ENCODE measurements at places on chromosomes 3 and 15.

DNA sequence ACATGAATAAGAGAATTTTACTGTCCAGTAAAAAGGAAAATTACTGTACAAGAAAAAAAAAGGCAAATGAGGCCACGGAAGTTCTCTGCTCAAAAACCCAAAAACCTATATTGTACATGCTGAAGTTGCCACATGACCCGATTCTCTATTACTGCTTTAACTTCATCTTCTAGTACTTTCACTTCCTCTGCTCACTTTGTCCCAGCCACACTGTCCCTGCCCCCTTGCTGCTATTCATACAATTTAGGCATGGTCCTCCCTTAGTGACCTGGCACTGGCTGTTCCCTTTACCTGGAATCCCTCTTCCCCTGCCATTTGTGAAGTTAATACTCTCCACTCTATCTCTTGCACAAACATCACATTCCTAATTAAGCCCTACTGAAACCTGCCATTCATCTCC is 457.4 kb downstream of the MAGI1 start:
- DNase-seq, result no peak

GRCh38 chr15:52329987-52330386 is 34.4 kb upstream of the MYO5C start:
- DNase-seq, result no peak

DNA sequence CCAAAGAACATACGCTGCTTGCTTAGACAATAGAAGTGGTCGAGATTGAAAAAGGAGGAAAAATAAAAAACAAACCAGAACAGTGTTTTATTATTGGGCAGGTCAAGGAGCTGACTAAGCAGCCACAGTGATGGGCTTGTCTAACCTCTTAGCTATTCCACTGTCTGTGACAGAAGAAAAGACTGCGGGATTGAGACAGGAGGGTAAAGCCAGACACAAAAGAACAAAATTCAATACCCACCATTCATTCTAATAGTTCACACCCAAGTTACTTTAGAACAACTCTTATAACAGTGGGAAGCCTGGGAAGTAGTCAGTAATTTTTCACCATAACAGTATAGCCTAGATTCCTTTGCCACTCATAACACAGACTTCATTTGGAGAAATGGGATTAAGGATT is 435.4 kb downstream of the MFSD1 start:
- peak; percentile 40 for DNase-seq

DNA sequence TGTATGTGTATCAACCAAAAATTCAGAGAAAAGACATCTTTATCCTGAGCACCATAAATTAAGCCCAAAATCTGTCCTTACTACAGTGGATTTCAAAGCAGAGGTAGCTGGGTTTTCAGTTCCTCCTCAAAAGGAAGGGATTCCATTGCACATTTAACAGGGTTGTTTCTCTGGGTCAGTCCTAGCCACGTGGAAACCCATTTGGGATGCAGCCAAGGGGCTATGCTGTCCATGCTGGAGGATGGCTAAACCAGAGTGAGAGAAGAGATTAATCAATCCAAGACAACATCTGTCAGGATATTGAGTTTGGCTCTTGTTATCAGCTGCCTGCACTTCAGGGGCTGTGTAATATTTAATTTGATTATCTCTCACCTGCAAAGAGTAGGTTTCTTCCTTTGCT is 28.1 kb downstream of the LSAMP start:
- no peak for DNase-seq

Data from mesenchymal stem cell (in vitro differentiated cells and primary cell).